Choroid plexus epithelial cell (primary cell): ENCODE measurements at places on chromosomes 13 and 19.
A peak's percentile ranks its signal among the peaks of the same experiment; 100 is the strongest.

GRCh38 chr19:14054721-14055120, 7.2 kb downstream of the PALM3 start:
- no peak for DNase-seq

DNA sequence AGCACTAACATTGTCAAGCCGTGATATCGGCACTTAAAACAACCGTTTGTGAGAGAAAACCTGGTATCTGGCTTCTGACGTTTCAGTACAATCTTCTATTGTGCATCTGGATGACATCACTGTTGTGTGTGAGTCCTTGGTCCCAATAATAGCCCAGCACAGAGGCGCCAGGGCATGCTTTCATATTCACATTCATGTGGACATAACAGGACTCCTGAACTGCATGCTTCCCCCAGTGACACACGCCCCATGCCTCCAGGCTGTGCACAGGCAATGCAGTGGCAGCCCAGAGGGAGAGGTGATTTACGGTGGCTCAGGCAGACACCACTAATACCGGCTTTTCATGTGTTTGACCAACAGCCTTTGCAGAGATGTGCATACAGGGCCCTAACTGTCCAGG, 58.1 kb downstream of the MRPL57 start:
- DNase-seq, result no peak

DNA sequence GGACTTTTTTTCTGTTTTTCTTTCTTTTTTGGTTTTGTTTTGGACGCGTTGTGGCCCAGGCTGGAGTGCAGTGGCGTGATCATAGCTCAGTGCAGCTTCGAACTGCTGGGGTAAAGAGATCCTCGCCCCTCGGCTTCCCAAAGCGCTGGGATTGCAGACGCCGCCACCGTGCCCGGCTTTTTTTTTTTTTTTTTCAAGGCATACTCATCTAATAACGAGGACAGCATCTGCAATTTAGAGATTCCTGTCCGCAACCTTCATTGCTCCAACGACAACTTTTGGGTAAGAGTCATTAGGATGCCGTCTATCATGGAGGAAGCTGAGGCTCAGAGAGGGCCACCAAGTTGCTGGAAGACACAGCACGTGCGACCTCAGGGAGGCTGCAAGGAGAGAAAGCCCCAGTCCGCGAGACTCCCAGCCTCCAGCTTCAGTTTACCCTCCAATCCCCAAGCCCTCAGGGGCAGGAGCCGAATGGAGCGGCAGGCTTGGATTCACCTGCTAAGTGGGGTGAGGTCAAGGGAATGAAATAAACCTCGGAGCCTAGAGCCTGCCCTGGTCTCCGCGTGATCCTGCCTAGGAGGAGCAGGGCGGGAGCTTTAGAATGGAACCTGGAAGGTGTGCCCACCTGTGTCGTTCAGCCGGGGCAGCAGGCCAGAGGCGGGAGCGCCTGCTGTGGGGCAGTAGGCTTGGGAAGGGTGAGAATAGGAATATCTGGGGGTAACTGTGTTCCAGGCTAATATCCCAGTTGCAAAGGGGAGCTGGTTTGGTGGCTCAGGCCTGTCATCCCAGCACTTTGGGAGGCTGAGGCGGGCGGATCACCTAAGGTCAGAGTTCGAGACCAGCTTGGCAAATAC, 676 bp upstream of the POLRMT start:
- no peak for DNase-seq

- DNase-seq, result no peak
Measured at GRCh38 chr13:40172878-40173277, 493.6 kb downstream of the FOXO1 start.

DNA sequence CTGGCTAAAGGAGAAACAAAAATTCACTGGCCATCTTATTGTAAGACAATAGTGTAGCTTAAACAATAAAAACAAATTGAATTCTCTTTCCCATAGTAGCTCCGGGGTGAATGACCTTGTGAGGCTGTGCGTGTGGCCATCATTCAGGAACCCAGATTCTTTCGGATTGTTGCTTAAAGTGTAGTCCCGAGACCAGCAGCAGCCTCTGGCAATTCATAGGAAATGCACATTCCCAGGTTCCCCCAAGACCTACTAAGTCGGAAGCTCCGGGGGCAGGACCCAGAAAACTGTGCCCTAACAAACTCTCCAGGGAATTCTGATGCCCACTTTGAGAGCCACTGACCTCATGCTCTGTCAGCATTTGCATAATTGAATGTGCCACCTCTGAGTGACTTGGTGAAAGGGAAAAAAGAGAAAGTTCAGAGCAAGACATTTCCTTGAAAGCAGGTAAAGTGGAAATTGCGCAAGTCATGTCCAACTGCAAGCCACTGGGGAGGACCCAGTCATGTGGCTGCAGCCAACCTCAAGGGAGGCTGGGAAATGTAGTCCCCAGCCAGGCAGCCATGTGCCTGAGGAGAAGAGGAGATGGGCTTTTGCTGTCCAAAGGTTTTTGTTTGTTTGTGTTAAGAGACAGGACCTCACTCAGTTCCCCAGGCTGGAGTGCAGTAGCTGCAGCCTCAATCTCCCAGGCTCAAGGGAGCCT, 50.7 kb upstream of the PNMA8B start:
- peak; percentile 77 for DNase-seq

GRCh38 chr13:74450964-74451363, 316.8 kb upstream of the KLF12 start:
- DNase-seq, result peak; percentile 23

DNA sequence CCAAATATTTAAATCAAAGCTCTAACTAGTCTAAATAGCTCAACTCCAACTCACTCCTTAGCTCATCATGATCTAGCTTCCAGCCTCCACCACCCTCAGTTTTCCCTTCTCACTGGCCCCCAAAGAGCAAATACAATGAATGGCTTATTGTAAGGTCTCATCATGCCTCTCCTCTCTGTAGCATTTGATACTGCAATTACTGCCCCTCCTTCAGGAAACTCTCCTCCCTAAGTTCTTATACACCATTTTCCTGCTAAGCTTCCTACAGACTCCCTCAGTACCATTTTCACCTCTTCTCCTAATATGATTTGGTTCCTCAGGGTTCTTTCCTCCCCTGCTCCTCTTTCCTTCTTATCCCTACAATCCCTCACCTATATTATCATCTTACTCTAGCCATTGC, 12.8 kb downstream of the KPNA3 start:
- DNase-seq, result no peak

DNA sequence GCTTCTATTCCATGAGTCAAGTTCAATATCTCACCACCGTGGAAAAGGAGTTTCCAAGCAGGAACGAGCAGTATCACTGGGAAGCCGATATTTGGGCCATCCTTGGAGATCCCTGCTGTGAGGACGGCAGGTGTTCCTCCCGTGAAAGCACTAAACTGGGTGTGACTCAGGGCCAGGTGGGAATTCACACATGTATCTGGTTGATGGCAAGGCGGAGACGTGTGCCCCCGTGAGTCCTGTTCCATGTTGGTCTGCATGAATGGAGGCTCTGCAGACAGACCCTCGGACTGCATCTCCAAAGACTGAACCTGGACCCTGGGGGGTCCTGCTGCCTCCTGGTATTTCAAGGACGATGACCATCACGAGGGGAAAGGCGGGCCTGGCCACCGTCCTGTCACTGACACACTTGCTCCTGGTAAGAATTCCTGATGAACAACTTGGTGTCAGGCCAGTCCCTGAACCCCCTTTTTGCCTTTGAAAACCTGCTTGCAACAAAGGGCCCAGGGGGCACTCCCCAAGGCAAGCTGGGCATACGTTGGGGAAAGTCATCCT, 22.8 kb upstream of the GAS6 start:
- DNase-seq, result no peak

- DNase-seq, result no peak
Measured at GRCh38 chr19:30223866-30224688, 148.1 kb upstream of the ZNF536 start.

- no peak for DNase-seq
Measured at GRCh38 chr19:23577501-23577900, 109.5 kb downstream of the ZNF675 start.

- DNase-seq, result peak; percentile 35
Measured at GRCh38 chr19:52990759-52991418, 22.8 kb upstream of the ERVV-1 start.

DNA sequence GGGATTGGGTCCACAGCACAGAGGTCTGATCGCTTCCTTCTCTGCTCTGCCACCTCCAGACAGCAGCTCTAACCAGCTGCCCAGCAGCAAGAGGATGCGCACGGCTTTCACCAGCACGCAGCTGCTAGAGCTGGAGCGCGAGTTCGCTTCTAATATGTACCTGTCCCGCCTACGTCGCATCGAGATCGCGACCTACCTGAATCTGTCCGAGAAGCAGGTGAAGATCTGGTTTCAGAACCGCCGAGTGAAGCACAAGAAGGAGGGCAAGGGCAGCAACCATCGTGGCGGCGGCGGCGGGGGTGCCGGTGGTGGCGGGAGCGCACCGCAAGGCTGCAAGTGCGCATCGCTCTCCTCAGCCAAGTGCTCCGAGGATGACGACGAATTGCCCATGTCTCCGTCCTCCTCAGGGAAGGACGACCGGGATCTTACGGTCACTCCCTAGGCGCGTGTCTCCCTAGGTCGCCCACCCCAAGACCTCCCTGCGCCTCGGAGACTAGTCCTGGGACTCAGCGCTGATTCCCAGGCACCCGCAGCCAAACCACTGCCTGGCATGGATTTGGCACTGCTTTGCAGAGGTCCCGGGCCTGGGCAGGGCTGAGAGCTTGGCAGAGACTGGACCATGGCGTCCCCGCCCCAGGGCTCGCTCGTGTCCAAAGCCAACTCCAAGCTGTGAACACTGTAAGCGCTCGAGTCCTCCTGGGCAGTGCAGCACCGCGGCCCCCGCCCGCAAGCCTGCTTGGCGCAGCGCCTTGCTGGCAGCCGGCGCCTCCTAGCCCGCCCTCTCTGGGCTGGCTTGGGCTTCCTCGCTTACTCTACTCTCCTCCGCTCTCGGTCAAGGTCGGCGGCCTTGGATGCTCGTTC, 1.5 kb downstream of the GSX1 start:
- DNase-seq, result no peak

GRCh38 chr13:94799299-94799698, 87.0 kb upstream of the SOX21 start:
- DNase-seq, result no peak

DNA sequence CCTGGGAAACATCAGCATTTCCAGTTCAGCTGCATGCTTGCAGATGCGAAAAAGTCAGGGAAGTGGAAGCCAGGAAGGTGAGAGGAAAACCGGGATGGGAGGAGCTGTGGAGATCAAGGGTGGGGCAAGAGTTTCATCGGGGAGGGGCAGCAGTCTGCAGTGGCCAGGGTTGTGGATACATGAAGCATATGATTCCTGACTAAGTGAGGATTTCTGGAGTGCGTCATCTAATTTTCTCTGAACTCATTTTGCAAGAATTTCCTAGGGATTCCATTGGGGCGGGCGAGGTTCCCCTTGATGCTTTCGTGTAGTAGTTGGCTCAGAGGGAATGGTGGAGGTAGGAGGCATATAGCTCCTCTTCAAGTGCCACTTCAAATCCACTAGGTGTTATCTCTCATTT, 344.1 kb upstream of the TMTC4 start:
- DNase-seq, result peak; percentile 25

DNA sequence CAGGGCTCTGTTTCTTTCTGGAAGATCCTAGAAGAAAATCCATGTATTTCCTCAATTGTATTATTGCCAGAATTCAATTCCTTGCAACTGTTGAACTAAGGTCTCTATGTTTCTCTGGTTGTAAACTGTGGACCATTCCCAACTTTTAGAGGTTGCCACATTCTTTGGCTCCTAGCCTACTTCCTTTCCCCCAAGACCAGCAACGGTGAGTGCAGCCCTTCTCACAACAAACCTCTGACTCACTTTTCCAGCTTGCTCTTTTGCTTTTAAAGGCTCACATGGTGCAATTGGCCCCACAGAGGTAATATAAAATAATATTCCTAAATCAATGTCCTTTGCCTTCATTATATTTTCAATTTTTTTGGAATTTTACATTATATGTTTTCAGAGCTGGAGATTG, 371.3 kb downstream of the SLITRK5 start:
- peak; percentile 20 for DNase-seq

GRCh38 chr13:41821238-41821594, 139.7 kb downstream of the VWA8 start:
- DNase-seq, result no peak

DNA sequence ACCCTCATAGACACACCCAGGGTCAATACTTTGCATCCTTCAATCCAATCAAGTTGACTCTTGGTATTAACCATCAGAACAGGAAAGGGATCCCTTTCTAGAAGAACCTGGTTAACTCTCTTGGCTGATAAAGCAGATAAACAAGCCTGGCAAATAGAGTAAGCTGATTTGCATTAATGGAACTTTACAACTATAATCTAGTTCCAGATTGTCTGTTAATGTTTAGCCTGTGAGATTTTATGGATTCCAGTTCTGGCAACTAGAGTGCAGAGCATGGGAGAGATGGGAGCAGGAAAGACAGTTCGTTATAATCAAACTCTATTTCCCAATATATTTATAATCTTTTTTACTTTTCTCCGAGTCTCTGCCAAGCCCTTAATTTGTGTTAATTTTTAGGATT, 272.6 kb upstream of the KLHL1 start:
- DNase-seq, result no peak

- peak; percentile 70 for DNase-seq
Measured at GRCh38 chr13:44040818-44041100, 161.1 kb downstream of the LACC1 start.

DNA sequence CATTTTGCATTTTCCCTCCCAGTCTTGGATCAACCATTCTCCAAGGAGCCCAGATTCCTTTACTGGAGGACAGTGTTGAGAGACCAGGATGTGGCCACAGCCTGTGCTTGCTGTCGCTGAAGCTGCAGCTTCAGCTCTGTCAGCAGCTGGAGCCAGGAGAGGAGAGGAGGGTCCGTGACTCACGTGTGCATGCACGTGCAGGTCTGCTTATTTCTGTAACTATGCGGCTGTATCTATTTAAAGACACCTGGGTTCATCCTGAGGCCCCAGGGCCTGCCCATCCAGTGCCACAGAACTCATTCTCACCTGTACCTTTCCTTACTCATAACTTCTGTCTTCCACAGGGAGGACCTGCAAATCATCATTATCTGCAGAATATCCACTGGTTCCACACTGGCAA, 8.2 kb upstream of the LAMP1 start:
- DNase-seq, result no peak

DNA sequence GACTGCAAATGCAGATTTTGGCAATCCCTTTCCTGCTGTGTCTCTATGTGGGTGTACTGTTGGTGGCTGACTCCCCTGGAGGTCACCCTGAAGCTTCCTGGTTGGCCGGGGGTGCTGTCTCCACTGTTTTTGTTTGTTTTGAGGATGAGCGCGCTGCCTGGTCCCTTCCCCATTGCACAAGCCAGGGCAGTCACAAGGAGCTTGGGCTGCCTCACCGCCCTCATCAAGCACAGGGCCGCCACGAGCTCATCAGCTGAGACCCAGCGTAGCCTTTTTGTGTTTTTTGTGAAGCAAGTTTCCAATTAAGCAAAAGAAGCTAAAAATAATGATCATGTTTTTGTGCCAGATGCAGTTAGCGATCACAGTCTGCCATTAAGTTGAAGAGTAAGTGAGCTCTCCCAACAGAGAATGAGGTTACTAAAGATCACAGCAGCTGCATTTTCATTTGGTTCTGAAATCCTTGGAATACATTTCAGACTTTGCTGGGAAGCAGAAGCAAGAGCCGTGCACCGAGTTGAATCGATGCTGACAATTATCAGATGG, 57.8 kb downstream of the GGACT start:
- peak; percentile 69 for DNase-seq
